Stimulated activated CD4-positive, alpha-beta T cell treated with anti-CD3 and anti-CD28 coated beads, Interleukin-12 subunit alpha, Interleukin-12 subunit beta, amount 100 ng/mL, for 4 hours (primary cell): ENCODE measurements at places on chromosomes 5 and 9.

DNA sequence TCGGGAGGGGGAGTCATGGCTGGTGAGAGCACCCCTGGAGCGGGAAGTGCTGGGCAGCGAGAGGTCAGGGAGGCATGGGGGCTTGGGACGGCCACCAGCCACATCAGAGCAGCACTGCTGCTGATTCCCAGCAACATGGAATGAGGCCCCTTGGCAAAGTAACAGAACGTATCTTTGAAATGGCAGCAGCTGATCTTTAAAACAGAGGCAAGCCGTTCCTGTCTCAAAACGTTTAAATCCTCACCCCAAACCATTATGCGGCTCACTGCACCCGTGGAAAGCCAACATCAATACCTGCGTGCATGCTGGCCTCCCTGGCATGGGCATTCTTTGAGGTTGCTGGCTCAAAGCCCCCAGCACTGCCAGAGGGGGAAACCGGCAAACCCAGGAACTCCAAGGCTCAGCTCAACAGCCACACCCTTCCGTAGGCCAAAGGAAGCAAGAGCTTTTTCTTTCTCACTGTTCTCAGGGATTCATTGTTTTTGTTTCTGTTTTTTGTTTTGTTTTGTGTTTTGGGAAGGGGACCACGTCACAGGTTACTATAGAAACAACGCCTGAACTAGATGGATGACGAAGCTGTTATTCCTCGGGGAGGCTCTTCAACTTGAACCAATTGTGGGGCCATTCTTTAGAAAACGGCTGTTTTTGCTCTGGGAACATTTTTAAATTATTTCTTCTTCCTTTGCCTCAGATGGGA, 28.1 kb upstream of the OBP2B start:
- DNase-seq, result no peak

- DNase-seq, result no peak
Measured at GRCh38 chr5:174221436-174221835, 175.9 kb downstream of the NSG2 start.

DNA sequence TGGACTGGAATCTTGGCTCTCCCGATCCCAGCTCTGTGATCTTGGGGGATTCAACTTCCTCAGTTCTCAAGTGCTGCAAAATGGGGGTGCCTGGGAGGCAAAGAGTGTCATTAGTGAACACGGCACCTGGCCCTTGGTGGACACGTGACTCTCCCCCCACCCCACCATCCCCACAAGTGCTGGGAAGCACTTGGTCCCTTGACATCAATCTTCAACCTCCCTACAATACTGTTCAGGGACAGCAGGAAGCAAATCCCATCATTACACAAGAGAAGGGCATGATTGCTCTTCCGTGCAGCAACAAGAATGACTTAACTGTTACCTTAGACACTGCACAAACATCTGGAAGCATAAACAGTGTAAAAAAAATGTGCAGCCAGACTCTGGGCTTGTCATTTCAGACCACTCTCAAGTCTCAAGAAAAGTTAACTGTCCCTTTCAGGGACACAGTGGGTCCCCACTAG, 61.4 kb downstream of the PSMB7 start:
- DNase-seq, result no peak

DNA sequence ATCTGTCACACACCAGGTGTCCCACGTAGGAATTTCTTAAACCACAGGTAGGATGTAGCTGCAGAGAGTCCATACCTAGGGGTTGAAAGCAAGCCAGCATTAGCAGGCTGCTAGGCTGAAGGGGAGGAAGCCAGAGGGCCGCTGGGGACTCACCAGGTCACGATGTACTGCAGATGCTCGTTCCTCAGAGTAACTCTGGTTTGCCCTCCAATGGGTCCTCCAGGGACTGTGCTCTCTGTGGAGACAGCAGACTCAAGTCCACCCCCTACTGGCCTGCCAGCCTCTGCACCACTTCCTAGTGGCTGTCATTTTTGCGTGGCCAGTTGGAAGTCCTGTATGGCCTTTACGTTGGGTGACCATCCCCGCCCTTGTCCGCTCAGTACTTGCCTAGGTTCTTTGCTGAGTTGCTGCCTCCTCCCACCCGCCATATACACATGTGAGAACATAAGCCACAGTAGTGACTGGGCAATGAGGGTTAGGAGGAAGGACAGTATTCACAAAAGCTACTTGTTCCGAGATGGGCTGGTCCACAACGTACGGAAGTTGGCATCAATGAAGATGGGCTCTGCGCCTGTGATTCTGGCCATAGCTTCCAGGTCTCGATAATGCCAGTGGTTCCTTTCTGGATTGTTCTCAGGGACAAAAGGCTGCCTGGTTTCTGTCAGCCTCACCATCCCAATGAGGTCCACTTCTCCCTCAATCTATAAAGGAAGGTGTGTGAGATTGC, 4.1 kb downstream of the RPL7A start:
- DNase-seq, result no peak

- DNase-seq, result no peak
Measured at GRCh38 chr9:92760070-92760469, 4.6 kb downstream of the BICD2 start.

DNA sequence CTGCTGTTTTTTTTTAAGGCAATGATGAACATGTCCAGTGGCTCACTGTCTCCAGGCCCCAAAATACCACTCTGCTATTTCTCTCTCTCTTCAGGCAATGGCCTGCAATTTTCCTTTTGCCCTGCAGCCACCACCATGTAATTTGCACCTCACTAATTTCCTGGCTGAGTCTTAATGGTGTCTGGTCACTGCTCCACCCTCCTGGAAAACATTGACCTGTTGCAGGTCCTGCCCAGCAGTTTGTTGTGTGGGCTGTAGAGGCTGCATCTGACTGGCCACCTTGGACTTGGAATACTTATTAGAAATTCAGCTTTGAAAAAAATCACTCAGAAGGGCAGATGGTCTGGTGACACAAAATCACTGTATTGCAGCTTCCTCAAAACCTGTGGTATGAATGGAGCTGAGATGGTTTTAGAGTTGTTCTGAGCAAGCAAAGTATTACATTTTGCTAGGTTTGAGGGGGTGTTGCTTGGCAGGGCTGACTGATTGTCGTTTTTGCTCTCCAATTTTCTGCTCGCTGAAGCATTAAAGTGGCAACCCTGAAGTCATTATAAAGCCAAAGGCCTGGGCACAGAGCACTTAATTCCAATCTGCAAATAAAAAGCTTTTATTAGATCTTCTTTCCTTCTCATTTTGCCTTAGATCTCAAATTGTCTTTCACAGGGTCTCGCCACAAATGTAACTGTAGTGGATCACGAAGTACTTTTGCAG, 134.8 kb downstream of the TMEM174 start:
- DNase-seq, result no peak

DNA sequence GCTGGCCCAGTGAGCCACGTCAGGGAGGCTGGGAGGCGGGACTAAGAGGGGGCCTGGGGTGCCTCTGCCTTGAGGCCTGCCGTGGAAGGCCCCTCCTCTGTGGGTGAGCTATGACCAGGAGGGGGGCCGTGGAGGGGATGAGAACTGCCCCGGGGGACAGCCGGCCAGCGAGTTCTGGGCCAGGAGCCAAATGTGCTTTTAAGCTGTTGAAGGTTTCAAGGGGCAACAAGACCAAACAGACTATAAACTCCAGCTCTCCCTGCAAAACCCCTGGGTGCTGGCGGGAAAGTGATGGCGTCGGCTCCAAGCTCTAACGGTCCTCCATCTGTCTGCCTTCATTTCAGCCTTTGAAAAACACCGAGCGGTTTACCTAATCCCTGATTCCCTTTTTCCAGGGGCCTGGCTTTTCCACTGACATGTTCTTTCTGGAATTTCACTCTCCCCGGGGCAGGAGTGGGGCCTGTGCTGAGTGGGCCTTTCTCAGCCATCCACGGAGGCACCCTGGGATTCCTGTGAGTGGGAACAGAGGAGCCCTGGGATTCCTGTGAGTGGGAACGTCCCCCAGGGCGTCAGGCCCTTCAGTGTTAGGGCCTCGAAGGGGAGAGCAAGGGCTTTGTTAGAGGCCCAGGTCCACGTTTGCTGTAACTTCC, 65.6 kb downstream of the COL5A1 start:
- no peak for DNase-seq

DNA sequence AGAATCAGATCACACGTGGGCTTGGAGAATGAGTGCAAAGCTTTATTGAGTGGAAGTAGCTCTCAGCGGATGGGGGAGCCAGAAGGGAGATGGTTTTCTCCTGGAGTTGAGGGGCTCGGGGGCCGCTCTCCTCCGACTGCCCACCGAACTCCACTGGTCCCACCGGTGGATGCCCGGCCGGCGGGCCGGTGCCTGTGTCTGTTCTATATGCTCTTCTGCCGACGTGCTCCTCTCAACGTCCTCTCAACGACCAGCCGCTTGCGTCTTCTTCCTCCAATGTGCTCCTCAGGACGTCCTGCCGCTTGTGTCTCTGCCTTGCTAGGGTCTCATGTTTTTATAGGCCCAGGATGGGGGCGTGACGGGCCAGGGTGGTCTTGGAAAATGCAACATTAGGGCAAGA, 161.9 kb downstream of the MUSK start:
- DNase-seq, result no peak

GRCh38 chr5:137410234-137411010, 88.7 kb downstream of the SPOCK1 start:
- DNase-seq, result no peak

GRCh38 chr5:180790020-180790419, 12.6 kb downstream of the MGAT1 start:
- no peak for DNase-seq

DNA sequence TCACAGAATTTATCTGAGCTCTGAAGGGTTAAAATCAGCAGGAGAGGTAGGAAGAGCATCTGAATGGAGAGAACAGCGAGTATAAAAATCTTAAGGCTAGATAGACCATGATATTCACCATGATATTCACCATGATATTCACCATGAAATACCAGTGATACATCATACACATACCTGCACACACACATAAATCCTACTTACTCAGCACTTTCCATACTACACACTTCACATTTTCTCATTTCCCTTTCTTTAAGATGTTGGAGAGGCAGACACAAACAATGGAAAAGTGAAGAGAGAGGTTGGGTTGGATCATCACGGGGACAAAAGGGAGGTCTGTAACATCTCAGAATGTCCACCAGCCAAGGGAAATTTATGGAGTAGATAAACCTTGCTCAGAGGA, 66.4 kb upstream of the ATP10B start:
- DNase-seq, result no peak

GRCh38 chr5:162325143-162325727, 257.7 kb downstream of the GABRG2 start:
- DNase-seq, result no peak

GRCh38 chr9:100307080-100307479, 45.7 kb downstream of the TEX10 start:
- no peak for DNase-seq

DNA sequence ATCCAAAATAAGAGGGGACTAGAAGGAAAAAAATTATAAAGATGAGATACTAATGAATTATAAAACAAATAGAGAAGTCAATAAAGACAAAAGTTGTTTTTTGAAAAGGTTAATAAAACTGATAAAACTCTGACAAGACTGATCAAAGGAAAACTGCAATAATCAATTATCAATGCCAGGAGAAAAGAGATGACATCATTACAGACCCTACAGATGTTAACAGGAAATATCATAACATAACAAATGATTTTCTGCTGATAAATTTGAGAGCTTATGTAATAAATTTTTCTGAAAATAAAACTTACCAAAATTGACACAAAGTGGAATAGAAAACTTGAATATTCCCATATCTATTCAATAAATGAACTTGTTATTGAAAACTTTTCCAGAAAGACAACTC, 34.3 kb upstream of the CEP72 start:
- DNase-seq, result no peak

DNA sequence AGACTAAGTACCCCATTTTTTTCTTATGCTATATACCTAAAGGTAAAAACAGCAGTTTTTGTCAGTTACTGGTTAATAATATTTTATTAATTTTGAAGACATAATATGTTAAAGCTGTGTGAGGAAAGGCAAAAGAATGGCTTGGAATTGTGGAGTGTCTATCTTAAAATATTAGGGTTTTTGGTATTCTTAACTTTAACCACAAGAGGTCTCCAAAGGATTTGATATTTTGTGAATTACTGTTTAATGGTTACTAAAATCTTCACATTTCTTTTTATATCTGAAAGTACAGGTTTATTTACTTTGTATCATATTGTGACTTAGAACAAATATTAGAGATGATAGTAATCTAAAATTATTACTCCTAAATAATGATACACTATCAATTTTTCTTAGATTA, 32.0 kb upstream of the DHFR start:
- DNase-seq, result no peak

GRCh38 chr9:134962973-134963364, 45.3 kb upstream of the FCN1 start:
- DNase-seq, result no peak

GRCh38 chr5:95739857-95740256, 8.7 kb downstream of the RHOBTB3 start:
- no peak for DNase-seq

- DNase-seq, result no peak
Measured at GRCh38 chr9:94920420-94921091, 194.1 kb downstream of the AOPEP start.
